Naive thymus-derived CD4-positive, alpha-beta T cell (primary cell): ENCODE measurements at places on chromosomes 6 and 20. TPM values are rescaled to one million over a fixed set of nuclear protein-coding genes. Genes with fewer than 3 reads are reported as not detected.

GRCh38 chr6:31441365-31442267 is 38.2 kb downstream of the MICA start:
- H3K36me3 ChIP-seq, result no peaks in the 10 kb centered on the region
- H3K4me1 ChIP-seq, result no peaks in the 10 kb centered on the region
- DNase-seq, result peak; percentile 83
- H3K27ac ChIP-seq, result no peak overlapping the region

Gene AGPAT4
- 1.2 TPM for polyA plus RNA-seq

DNA sequence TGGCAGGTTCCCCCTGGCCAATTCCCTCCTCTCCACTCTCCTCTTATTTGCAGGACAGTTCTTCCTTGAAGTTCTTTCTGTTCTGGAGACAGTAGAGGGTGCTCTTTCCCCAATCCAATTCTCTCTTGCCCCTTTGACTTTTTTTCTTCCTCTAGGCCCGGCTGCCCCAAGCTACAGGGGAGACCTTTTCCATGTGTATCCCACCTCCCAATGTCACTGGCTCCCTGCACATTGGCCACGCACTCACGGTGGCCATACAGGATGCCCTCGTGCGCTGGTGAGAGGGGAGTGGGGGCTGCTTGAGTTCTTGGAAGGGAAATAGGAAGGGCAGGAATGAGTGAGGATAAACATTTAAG is 1.5 kb downstream of the VARS2 start:
- peak; percentile 34 for DNase-seq
- peaks cover 5% of the 10 kb centered on the region for H3K36me3 ChIP-seq
- H3K27ac ChIP-seq, result no peak overlapping the region
- peaks cover 17% of the 10 kb centered on the region for H3K4me1 ChIP-seq
- no peaks in the 10 kb centered on the region for H3K27me3 ChIP-seq

DNA sequence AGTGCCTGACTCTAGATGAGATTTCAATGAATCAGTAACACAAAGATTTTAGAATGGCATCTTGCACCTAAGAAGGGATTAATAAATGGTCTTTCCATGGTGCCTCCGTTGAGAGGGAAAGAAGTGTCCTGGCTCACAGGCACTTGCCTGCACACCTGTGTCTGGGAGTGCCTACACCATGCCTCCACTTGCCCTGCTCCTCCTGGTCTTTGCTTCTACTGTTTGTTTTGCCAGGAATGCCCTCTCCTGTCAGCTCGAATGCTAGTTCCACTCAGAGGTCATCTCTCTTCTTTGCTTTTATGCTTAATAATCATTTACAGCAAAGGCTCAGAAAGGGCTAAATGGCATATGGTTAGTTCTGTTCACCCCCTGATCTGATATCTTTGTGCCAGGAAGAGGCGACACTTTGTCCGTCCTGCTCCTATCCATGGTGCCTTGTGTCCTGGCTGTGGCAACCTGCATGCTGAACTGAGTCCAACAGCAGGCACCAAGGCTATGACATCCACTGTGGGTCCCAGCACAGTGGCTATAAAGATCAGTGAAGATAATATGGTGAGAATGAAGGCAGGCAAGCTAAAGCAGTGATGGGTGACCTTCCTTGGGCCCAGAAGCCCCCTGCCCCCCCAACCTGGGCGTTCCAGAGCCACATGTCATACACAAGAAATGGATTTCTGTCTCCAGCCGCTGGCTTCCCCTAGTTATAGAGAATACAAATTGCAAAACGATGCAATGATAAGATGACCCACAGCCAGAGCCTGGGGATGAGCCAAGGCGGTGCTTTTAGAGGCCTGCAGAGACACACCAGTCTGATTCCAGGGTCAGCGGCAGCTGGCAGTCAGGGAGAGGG is 1.4 kb downstream of the C6orf132 start:
- no peak for DNase-seq
- no peaks in the 10 kb centered on the region for H3K36me3 ChIP-seq
- no peaks in the 10 kb centered on the region for H3K27me3 ChIP-seq
- no peaks in the 10 kb centered on the region for H3K4me1 ChIP-seq
- H3K4me3 ChIP-seq, result no peak overlapping the region

DNA sequence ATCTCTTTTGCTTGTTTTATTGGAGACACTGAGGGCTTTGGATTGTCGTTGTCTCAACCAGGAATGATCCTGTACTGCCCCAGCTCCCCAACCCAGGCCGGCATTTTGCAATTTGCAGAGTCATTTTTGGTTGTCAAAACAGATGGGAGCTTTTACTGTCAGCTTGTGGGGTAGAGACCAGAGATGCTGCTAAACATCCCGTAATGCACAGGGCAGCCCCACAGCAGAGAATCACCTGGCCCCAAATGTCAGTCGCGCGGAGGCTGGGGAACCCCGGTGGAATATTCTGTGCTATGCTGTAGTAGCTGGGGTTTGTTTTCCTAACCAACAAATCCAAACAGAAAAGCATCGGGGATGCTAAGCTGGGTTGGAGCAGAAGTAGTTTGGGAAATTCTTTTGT is 99.7 kb downstream of the TSHZ2 start:
- no peaks in the 10 kb centered on the region for H3K27me3 ChIP-seq
- DNase-seq, result no peak
- no peaks in the 10 kb centered on the region for H3K4me1 ChIP-seq
- no peak overlapping the region for H3K4me3 ChIP-seq
- no peak overlapping the region for H3K27ac ChIP-seq

Gene HTR1B
- not detected for polyA plus RNA-seq

- DNase-seq, result no peak
- H3K4me1 ChIP-seq, result no peaks in the 10 kb centered on the region
- no peak overlapping the region for H3K4me3 ChIP-seq
- H3K27me3 ChIP-seq, result no peaks in the 10 kb centered on the region
- no peaks in the 10 kb centered on the region for H3K36me3 ChIP-seq
- H3K27ac ChIP-seq, result no peak overlapping the region
Observed at GRCh38 chr20:39278230-39278788, 316.2 kb downstream of the DHX35 start.

Gene CST5
- polyA plus RNA-seq, result not detected

- no peak overlapping the region for H3K4me3 ChIP-seq
- H3K4me1 ChIP-seq, result no peaks in the 10 kb centered on the region
- H3K36me3 ChIP-seq, result no peaks in the 10 kb centered on the region
- H3K27ac ChIP-seq, result no peak overlapping the region
- no peak for DNase-seq
- no peaks in the 10 kb centered on the region for H3K27me3 ChIP-seq
Observed at GRCh38 chr6:56915832-56916231, 39.1 kb upstream of the BEND6 start.

DNA sequence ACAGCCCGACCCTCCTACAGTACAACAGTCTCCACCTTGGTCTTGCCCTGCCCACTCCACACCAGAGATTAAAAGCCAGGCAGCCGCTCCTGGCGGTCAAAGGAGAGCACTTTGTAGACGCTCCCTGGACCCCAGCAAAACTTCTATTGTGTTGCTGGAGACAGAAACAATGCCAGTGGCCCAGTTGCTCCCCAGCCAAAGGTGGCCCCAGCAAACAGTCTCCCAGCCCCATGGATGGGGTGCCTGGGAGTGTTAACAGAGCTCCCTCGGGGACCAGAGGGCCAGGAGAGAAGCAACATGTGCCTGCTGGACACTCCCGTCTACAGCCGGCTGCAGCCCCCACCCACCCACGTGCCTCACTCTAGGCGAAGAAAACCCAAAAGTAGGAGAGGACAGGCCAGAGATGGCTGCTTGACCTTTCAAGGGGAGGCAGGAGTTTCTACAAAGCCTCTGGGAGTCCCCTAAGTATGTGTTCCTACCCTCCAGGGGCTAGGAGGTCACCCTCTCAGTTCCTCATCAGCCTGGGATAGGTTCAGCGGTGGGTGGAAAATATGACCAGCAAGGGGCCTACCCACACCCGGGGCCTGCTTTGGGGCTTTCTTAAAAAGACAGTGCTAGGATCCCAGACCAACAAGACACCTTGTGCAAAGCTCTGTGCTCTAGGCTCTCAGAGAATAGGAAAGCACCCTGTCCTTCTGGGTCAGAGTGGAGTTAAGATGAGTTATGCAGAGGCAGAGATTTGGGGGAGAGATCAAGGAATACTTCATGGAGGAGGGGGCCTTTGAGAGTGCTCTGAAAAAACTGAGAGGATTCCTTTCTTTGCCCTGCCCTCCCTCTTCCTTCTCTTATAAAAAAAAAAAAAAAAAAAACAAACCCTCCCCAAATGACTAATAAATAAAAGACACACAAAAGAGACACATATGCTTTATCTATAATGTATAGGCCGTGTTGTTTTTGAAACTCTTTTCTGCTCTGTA is 19.0 kb upstream of the PREX1 start:
- no peak overlapping the region for H3K27ac ChIP-seq
- H3K27me3 ChIP-seq, result no peaks in the 10 kb centered on the region
- no peak overlapping the region for H3K4me3 ChIP-seq
- no peak for DNase-seq
- H3K4me1 ChIP-seq, result no peaks in the 10 kb centered on the region

DNA sequence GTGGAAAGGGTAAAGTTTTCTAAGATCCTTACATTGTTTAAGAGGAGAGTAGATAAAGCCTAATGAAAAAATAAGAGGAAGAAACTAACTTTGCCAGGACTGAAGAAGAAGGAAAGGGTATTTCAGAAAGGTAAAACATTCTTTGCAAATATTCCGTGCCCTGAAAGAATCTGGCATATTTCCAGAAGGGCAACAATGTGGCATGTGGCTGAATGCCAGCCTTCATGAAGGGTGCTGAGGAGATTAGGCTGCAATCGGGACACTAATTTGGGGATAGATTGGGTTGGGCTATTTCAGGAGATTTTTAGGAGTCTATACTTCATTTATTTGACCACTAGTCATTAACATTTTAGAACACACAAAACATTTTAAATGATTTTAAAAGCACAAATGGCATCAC is 16.2 kb upstream of the UFL1 start:
- no peak overlapping the region for H3K27ac ChIP-seq
- H3K4me3 ChIP-seq, result no peak overlapping the region
- no peaks in the 10 kb centered on the region for H3K36me3 ChIP-seq
- peaks cover 3% of the 10 kb centered on the region for H3K4me1 ChIP-seq
- no peaks in the 10 kb centered on the region for H3K27me3 ChIP-seq

DNA sequence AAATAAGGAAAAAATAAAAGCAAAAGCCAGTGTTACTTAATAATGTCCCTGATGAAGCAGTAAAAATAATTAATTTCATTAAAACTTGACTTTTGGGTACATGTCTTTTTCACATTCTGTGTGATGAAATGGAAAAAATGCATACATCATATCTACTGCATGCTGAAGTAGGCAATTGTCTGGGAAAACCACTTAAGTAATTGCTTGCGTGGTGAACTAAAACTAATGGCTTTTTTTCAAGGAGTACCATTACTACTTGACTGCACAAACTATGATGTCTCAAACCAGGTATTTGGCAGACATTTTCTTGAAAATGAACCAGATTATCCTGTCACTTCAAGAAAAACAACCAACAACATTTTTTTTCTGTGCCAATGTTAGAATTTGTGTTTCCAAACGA is 91.3 kb upstream of the AKIRIN2 start:
- H3K27me3 ChIP-seq, result no peaks in the 10 kb centered on the region
- no peak overlapping the region for H3K4me3 ChIP-seq
- no peaks in the 10 kb centered on the region for H3K4me1 ChIP-seq
- H3K27ac ChIP-seq, result no peak overlapping the region

GRCh38 chr20:61507778-61508177 is 255.7 kb downstream of the CDH4 start:
- H3K27ac ChIP-seq, result no peak overlapping the region
- H3K4me3 ChIP-seq, result no peak overlapping the region
- no peaks in the 10 kb centered on the region for H3K27me3 ChIP-seq
- DNase-seq, result no peak
- H3K36me3 ChIP-seq, result no peaks in the 10 kb centered on the region
- no peaks in the 10 kb centered on the region for H3K4me1 ChIP-seq

Gene JPH2
- polyA plus RNA-seq, result not detected

DNA sequence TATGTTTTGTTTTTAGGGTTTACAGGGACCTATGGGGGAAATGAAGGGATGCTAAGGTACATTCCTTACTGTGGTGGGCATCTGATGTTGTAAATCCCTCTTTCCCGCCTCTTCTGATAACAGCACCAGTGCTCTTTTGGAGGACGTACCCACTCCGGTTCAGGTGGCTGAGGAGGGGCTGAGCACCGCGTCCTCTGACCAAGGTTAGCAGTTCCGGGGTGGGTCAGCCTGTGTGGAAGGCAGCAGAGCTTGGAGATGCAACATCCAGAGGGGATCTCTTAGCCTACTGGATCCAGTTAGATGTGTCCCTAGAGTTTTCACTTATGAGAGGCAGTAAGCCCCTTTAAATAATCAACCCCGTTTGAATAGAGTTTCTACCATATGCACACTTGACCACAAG is 135.3 kb upstream of the KCNG1 start:
- DNase-seq, result no peak
- no peaks in the 10 kb centered on the region for H3K4me1 ChIP-seq
- no peaks in the 10 kb centered on the region for H3K36me3 ChIP-seq

DNA sequence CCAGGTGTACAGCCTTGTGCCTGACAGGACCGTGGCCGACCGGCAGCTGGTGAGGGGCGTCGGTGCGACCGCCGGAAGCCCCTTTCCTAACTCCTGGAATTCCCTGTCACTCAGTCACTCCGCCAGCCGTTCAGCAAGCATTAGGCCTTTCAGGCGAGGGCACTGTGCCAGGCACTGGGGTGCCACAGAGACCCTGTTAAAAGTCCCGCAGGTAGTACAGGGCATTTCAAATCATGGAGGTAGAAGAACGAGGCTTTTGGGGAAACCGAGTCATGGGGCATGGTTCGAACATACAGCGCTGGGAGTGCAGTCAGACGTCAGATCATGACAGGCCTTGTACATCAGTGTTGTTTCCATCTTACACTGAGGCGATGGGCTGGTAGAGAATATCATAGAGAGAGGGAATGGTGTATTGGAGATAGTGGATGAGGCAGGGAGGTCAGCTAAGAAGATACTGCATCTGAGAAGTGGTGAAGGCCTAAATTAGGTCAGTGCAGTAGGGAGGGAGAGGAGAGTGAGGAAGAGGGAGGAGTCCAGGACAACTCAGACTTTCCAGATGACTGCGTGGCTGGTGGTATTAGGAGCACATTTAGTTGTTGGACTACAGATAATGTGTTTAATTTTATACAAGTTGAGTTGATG is 892 bp upstream of the DXO start:
- H3K36me3 ChIP-seq, result peaks cover 7% of the 10 kb centered on the region
- H3K4me3 ChIP-seq, result peak overlapping the region; percentile 90
- no peak for DNase-seq
- peak overlapping the region; percentile 97 for H3K27ac ChIP-seq

DNA sequence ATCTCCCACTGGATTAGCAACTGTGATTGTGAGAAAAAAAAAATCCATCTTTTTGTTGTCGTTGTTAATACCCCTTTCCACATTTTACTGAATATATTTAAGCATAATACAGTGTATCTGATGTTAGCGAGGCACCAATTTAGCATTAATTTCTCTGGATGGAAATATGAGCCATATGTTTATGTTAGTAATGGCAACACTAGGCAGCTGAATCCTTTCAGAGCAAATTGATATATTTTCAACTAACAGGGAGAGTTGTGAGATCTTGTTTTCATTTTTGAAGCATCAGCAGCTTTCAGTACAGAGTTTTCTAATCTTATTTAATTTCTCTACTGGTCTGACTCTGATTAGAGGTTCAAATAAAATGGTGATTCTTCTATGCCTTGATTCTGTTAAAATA is 84.8 kb upstream of the HDAC2 start:
- no peaks in the 10 kb centered on the region for H3K4me1 ChIP-seq
- no peaks in the 10 kb centered on the region for H3K36me3 ChIP-seq
- no peak overlapping the region for H3K27ac ChIP-seq
- DNase-seq, result no peak
- no peaks in the 10 kb centered on the region for H3K27me3 ChIP-seq

- no peaks in the 10 kb centered on the region for H3K27me3 ChIP-seq
- no peak for DNase-seq
- H3K27ac ChIP-seq, result no peak overlapping the region
- H3K4me1 ChIP-seq, result no peaks in the 10 kb centered on the region
Observed at GRCh38 chr20:31446084-31446819, 5.8 kb downstream of the DEFB123 start.

Gene VGLL2
- not detected for polyA plus RNA-seq

Gene CPXM1
- polyA plus RNA-seq, result not detected

Gene PSORS1C2
- polyA plus RNA-seq, result not detected
